Peyer's patch (tissue), 4 donors: ENCODE measurements at places on chromosomes 12 and 14. TPM values are rescaled to one million over a fixed set of nuclear protein-coding genes. Genes with fewer than 3 reads are reported as not detected.

- no peak overlapping the region for H3K4me3 ChIP-seq
- no peak for DNase-seq
- no peaks in the 10 kb centered on the region for H3K36me3 ChIP-seq
- H3K27me3 ChIP-seq: no peaks in the 10 kb centered on the region
- peak overlapping the region; percentile 3 for H3K27ac ChIP-seq
Observed at GRCh38 chr12:14612250-14612649, 44.6 kb upstream of the PLBD1 start.

Gene SRGAP1
- total RNA-seq: 10.1 TPM

Gene CFAP54
- total RNA-seq: 0.83 TPM

- H3K4me3 ChIP-seq: no peak overlapping the region
- no peaks in the 10 kb centered on the region for H3K27me3 ChIP-seq
- H3K4me1 ChIP-seq: peaks cover 7% of the 10 kb centered on the region
- no peak overlapping the region for H3K27ac ChIP-seq
- no peaks in the 10 kb centered on the region for H3K36me3 ChIP-seq
Observed at GRCh38 chr14:103859416-103860202, 12.2 kb upstream of the PPP1R13B start.

GRCh38 chr14:65160091-65160490, 57.8 kb upstream of the MAX start:
- H3K4me1 ChIP-seq: no peaks in the 10 kb centered on the region
- no peak overlapping the region for H3K4me3 ChIP-seq
- no peak overlapping the region for H3K27ac ChIP-seq
- no peak for DNase-seq

DNA sequence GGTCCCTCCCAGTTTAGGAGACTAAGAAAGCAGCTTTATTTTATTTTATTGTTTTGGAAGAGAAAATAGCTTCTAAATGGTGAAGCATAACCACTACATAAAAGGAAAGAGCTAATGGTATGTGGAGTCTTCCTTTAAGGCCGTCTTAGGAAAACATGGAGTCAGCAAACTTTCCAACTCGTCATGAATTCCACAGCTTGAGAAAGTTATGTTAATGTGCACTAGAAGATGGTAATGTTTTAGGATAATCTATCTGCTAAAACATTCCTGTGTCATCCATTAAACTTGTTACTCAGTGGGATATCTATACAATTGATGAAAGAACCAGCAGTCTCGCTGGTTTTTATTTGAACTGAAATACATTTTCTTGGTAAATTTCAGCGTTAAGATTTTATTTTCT, 448.4 kb upstream of the SEL1L start:
- no peaks in the 10 kb centered on the region for H3K4me1 ChIP-seq
- no peak for DNase-seq
- no peak overlapping the region for H3K4me3 ChIP-seq
- no peaks in the 10 kb centered on the region for H3K27me3 ChIP-seq

- H3K4me1 ChIP-seq: no peaks in the 10 kb centered on the region
- H3K4me3 ChIP-seq: no peak overlapping the region
- no peak for DNase-seq
- no peak overlapping the region for H3K27ac ChIP-seq
- no peaks in the 10 kb centered on the region for H3K36me3 ChIP-seq
Observed at GRCh38 chr14:72883961-72884360, 9.9 kb downstream of the DPF3 start.

GRCh38 chr14:97408937-97409815, 612.0 kb downstream of the VRK1 start:
- no peaks in the 10 kb centered on the region for H3K4me1 ChIP-seq
- no peaks in the 10 kb centered on the region for H3K36me3 ChIP-seq
- H3K27ac ChIP-seq: no peak overlapping the region
- H3K4me3 ChIP-seq: no peak overlapping the region

DNA sequence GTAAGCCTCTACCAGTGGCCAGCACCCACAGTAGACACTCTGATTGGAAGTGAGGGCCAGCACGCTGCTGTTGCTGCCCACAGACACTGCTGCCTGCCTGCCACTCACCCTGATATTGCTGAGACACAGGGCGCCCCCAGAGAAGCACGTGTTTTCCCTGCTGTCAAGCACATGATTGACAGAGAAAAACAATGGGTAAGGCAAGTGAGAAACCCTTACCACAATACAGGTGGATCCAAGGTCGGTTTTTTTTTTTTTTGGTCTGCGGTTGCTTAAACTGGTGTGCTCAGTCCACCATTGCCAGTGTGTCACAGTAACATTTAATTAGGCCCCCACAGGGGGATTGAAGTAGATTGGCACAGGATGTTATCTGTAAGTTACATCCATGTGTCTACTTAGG, 65.9 kb downstream of the WDR20 start:
- no peaks in the 10 kb centered on the region for H3K4me1 ChIP-seq
- H3K27me3 ChIP-seq: no peaks in the 10 kb centered on the region
- no peak overlapping the region for H3K4me3 ChIP-seq
- DNase-seq: no peak
- no peaks in the 10 kb centered on the region for H3K36me3 ChIP-seq

GRCh38 chr12:81668475-81668874, 90.7 kb downstream of the PPFIA2 start:
- H3K4me3 ChIP-seq: no peak overlapping the region
- no peaks in the 10 kb centered on the region for H3K27me3 ChIP-seq
- DNase-seq: no peak
- H3K36me3 ChIP-seq: no peaks in the 10 kb centered on the region

DNA sequence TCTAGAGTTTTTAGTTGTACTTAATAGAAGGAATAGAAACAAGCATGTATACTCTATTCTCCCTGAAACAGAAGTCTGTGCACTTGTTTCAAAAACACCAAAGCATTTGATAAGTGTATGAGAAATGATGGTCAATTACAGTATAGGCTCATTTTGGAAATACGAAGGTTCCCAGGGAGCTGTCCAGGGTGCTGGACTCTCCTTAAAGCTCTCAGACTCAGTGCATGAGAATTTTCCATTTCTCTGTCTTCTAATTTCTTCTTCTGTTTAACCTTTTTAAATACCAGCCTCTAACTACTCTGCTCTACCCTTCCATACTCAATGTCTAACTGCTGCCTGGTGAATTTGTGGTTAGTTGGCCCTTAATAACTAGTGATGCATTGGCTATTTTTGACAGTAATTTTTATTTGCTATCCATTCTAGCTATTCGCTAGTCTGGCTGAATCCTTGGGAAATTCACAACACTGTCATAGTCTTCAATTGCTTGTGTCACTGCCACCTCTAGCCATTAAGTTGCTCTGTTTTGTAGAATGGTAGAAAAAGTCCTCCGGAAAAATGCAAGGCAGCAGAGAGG, 229.2 kb downstream of the NRXN3 start:
- H3K27me3 ChIP-seq: no peaks in the 10 kb centered on the region
- no peaks in the 10 kb centered on the region for H3K36me3 ChIP-seq
- no peak overlapping the region for H3K4me3 ChIP-seq
- DNase-seq: no peak
- no peak overlapping the region for H3K27ac ChIP-seq

Gene GNPTAB
- 27.1 TPM for total RNA-seq

GRCh38 chr12:98870504-98870903, 225.4 kb downstream of the APAF1 start:
- no peaks in the 10 kb centered on the region for H3K4me1 ChIP-seq
- no peaks in the 10 kb centered on the region for H3K36me3 ChIP-seq
- H3K27ac ChIP-seq: no peak overlapping the region
- no peak overlapping the region for H3K4me3 ChIP-seq

Gene KIF5A
- 1.8 TPM for total RNA-seq

DNA sequence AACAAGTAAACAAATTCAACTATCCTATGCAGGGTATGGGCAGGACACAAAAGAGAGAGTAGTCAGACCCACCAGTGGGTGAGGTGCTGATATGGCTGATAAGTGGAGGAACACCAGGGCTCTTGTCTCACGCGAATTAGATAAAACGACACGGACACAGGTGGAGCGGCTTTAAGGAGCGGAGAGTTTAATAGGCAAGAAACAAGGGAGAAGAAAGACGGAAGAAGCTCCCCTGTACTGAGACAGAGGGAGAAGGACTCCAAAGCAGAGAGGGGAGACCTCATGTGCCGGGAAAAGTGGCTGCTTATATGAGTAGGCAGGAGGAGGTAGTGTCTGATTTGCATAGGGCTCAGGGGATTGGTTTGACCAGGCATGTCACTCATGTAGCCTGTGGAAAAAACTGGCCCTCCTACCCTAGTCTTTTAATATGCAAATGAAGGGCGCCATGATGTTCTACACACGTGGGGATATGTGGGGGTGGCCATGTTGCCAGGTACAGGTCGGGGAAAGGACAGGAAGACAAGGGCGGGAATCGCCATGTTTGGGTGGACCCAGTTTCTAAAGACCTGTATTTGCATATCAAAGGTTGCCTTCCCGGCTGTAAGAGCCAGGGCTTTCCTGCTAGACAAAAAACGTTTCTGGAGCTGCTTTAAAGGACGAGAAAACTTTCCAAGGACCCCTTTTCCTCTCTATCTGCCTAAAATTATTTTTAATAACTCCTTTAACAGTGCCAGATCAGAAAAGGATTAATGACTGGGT, 28.8 kb downstream of the RPGRIP1 start:
- peak; percentile 90 for DNase-seq
- peaks cover 5% of the 10 kb centered on the region for H3K4me1 ChIP-seq
- H3K27ac ChIP-seq: peak overlapping the region; percentile 80
- no peaks in the 10 kb centered on the region for H3K36me3 ChIP-seq
- H3K4me3 ChIP-seq: peak overlapping the region; percentile 21

Gene TSPAN11
- 1.7 TPM for total RNA-seq

DNA sequence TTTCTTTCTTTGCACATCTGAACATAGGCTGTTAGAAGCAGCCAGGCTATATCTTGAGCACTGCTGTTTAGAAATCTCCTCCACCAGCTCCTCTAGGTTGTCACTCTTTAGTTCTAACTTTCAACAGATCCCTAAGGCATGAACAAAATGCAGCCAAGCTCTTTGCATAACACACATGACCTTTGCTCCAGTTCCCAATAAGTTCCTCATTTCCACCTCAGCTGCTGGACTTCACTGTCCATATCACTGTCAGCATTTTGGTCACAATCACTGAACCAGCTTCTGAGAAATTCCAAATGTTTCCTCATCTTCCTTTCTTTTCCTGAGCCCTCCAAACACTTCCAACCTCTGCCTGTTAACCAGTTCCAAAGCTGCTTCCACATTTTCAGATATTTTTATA, 27.6 kb upstream of the C14orf132 start:
- no peaks in the 10 kb centered on the region for H3K36me3 ChIP-seq
- H3K4me3 ChIP-seq: no peak overlapping the region
- H3K27ac ChIP-seq: no peak overlapping the region
- H3K4me1 ChIP-seq: no peaks in the 10 kb centered on the region

GRCh38 chr14:39265033-39265432, 31.3 kb downstream of the MIA2 start:
- H3K27ac ChIP-seq: no peak overlapping the region
- no peak overlapping the region for H3K4me3 ChIP-seq
- DNase-seq: no peak

Gene AQP6
- total RNA-seq: not detected

DNA sequence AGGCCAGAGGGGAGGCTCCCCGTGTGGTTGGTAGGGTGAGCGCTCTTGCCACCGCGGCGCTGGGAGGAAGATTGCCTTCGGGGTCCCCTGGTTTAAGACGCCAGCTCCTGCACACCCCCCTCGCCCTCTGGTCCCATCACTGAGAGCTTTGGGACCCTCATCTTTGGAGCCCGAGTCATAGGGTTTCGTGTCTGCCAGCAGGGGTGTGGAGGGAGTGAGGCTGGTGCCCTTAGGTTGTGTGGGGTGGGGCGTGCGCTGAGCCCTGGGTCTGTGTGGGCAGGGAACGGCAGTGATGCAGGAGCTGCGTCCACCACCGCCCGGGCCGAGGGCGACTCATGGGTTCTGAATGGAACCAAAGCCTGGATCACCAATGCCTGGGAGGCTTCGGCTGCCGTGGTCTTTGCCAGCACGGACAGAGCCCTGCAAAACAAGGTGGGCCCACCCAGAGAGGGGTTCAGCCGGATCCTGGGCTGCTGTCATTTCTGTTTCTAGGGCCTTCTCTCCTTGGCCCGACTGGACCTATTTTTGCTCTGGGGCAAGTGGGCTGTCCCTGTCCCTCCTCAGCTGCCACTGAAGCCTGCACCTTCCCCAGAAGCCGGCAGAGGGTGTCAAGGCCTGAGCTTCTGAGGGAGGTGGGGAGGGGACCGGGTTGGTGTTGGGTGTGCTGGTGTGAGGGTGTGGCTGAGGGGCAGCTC, 12.1 kb downstream of the ACADS start:
- H3K27me3 ChIP-seq: no peaks in the 10 kb centered on the region
- no peaks in the 10 kb centered on the region for H3K4me1 ChIP-seq
- H3K27ac ChIP-seq: no peak overlapping the region
- no peak overlapping the region for H3K4me3 ChIP-seq
- DNase-seq: no peak

GRCh38 chr14:101708853-101709532, 52.5 kb upstream of the PPP2R5C start:
- H3K4me1 ChIP-seq: peaks cover 22% of the 10 kb centered on the region
- no peak overlapping the region for H3K4me3 ChIP-seq
- no peaks in the 10 kb centered on the region for H3K27me3 ChIP-seq
- no peak for DNase-seq
- H3K36me3 ChIP-seq: no peaks in the 10 kb centered on the region
- no peak overlapping the region for H3K27ac ChIP-seq

Gene ACRBP
- total RNA-seq: 11.6 TPM

DNA sequence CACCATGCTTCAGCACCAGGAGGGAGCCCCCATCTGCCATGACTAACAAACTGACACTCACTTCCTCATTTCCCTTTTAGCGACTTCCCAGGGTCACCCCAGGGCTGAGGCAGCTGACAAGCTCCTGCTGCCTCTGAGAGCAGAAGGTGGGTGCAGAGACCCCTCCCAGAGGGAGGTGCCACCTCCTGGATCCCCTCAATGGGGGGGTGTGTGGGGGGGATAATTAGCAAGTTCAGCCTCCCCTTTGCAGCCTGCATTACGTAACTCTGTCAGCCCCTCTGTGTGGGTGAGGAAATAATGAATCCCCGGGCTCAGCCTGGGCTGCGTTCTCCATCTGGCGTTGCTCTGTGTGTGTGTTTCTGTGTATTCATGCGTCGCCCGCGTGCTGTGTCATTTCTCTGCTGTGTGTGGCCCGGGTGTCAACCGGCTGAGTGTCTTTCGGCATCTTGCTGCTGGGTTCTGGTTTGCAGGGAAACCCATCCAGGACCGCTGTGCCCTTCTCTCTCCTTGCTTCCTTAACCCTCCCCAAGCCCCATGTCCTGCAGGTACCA, 28.0 kb downstream of the NOS1 start:
- no peaks in the 10 kb centered on the region for H3K36me3 ChIP-seq
- no peaks in the 10 kb centered on the region for H3K4me1 ChIP-seq
- H3K27ac ChIP-seq: no peak overlapping the region
- no peaks in the 10 kb centered on the region for H3K27me3 ChIP-seq

DNA sequence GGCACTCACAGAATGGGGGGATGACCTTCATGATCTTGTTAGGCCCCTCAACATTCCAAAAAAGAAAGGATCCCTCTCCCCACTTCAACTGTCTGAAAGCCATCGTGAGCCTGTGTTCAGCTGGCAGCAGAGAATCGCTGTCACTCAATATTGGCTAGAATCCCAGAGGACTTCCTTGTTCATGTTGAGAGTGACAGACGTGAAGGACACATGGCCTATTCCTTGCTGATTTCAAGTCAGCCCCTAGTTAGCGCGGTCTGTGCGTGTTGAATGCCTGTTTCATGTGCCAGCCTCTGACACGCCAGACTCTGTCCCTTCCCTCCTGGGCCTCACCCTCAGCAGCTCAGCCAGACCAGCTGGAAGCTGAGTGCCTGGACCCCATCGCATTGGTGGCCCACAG, 43.1 kb downstream of the DNAH10 start:
- no peak overlapping the region for H3K4me3 ChIP-seq
- H3K27me3 ChIP-seq: no peaks in the 10 kb centered on the region
- no peaks in the 10 kb centered on the region for H3K36me3 ChIP-seq
